ENCODE measurements at places on chromosomes 6 and 20.

- DNase-seq, result no peak
Observed at GRCh38 chr20:62830251-62830650, 13.4 kb downstream of the COL9A3 start.

DNA sequence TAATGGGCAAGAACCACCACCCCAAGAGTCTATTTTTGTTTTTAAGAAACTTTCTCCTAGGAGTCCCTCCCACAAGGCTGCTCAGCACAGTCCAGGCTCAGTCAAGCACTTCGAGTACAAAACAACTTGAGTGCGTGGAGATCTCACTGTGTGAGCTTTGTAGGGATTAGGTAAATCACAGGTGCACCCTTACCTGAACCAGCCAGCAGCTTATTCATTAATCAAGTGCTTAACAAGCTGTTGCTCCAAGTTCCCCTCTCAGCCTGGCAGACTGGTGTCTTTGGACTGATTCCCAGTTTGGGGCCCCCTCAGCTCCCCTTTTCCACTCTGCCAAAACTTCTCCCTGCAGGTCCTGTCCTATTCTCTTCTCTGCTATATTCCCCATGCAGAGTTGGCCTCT is 133.1 kb downstream of the LY86 start:
- no peak for DNase-seq

DNA sequence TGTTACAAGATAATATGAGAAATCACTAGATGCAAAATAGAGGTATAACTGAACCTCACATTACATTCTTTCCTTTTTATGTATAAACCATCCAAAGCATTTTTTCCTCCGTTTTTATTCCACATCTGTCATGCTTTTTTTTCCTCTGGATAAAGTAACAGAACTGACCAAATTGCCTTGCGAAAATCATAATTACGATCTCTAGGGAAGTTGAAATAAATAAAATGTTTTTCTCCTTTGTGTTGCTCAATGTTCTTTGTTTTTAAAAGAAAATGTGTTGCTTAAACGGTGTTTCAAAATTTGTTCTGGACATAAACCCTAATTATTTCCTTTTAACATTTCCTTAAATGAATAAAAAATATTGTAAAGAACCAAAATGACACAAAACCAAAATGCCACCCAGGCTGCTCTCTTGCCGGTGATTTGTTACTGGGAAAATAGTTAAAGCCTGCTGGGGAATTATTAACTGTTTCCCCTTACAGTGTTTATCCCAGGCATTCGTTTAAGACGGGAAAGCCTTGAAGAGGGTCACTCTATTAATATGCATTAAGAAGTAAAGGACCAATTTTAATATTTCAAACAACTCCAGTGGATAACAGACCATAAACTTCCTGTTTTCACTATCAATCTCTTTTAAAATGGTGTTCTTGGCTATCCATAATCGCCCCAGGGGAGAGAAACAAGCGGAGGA is 1.7 kb upstream of the ADGRB3 start:
- DNase-seq, result no peak

GRCh38 chr6:75219263-75219662 is 13.4 kb upstream of the COL12A1 start:
- no peak for DNase-seq

GRCh38 chr6:33619166-33619840 is 1.8 kb upstream of the ITPR3 start:
- no peak for DNase-seq

- no peak for DNase-seq
Observed at GRCh38 chr6:52666071-52666470, 4.8 kb upstream of the TMEM14A start.

DNA sequence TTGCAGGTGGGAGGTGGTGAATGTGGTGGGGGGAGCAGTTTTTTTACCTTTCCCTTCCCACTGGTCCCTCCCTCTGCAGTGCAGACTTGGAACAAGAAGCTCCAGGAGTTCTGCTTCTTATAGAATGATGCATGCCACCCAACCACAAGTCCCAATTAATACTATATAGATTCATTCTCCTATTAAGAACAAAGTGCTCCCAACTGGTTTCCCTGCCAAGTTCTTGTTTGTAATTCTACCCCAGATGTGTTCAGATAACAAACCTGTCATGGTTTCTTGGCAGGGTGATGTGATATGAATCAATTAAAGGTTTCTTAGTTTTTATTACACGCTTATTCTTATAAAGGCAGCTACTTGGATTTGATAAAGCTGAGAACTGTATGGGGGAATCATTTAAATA is 23.9 kb downstream of the HDDC2 start:
- DNase-seq, result no peak
